AG09309 (cell line): ENCODE measurements at places on chromosomes 7 and 10.

DNA sequence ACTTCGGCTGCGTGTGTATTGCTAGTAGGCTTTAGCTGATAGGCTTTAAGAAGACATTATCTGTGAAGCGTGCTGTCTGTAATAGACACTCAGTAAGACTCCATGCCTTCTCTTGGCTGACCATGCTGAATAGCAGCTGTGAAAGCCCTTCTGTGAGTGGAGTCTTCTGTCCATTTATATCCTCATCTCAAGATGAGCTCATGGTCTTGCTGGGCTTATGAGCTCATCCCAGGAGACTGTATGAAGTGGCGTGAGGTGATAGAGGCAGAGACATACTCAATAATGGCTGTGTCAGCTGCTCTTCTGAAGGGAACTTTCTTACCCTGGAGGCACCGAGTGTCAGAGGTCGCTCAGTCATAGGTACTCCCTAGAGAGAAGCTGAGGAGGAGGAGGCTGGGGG is 111.5 kb downstream of the SH2D4B start:
- no peak for DNase-seq

DNA sequence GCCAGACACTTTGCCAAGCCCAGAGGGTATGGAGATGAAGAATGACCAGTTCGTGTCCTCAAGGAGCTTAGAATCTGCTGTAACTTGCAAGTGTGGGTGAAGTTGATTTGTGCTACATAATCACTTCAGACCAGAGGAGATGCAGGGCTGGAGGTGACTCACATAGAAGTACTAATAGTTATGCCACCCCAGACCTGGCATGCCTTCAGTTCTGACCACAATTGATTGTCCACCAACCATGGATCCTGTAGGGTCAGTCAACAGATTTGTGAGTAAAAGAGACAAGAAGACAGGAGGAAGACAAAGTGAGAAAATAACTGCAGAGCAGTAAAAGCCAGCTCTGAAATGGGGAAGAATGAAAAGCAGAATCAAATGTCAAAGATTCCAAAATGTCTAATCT is 51.2 kb upstream of the BMPER start:
- peak; percentile 70 for DNase-seq

DNA sequence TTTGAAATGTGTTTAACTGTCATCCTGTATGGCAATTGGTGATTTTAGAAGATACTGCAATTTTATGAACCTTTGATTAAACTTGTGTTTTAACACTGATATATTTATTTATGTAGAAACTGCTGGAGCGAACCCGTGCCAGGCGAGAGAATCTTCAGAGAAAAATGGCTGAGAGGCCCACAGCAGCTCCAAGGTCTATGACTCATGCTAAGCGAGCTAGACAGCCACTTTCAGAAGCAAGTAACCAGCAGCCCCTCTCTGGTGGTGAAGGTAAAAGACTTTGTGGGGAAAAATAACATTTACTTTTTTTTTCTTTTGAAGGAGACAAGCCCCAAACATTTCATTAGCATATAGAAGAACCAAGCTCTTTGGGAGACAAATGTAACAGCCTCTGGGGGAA is 6.5 kb downstream of the ANLN start:
- DNase-seq, result no peak

DNA sequence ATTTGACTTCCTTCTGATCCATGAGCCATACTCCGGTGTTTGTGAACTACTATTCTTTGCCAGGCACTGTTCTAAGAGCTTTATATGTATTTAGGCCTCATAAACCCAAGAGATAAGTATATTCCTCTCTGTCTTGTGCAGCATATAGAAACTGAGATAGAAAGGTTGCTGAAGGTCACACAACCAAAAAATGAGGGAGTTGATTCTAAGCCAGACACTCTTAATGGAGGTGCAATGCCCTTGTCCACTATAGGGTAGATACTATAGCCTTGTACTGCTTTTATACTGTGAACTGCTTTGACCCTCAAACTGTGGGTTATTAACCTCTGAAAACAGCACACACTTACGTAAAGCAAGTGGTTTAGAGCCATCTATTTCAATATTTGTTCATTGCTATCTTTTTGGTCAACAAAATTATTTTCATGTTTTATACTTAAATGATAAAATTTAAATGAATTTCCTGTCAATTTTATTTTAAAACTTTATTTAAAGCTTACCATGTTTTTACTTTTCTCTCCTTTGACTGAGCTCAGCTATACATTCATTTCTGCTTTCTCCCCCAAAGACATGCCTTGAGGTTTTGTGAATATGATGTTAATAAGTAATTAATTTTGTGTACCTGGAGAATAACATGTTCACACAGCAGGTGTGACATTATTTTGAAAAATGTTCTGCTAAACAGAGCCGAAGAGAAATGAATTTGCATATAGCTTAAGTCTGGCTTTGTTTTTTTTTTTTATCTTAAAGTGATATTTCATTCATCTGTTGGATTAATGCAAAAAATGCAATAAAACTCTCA is 687.3 kb downstream of the DNAJB9 start:
- DNase-seq, result no peak

- no peak for DNase-seq
Observed at GRCh38 chr7:130293521-130293920, 560 bp downstream of the CPA4 start.

- no peak for DNase-seq
Observed at GRCh38 chr10:73964743-73965142, 33.2 kb upstream of the VCL start.
